Activated T-helper 1 cell treated with Interleukin-2 at 50 U/mL for 16 hours (primary cell): ENCODE measurements at places on chromosomes 16 and 17.

DNA sequence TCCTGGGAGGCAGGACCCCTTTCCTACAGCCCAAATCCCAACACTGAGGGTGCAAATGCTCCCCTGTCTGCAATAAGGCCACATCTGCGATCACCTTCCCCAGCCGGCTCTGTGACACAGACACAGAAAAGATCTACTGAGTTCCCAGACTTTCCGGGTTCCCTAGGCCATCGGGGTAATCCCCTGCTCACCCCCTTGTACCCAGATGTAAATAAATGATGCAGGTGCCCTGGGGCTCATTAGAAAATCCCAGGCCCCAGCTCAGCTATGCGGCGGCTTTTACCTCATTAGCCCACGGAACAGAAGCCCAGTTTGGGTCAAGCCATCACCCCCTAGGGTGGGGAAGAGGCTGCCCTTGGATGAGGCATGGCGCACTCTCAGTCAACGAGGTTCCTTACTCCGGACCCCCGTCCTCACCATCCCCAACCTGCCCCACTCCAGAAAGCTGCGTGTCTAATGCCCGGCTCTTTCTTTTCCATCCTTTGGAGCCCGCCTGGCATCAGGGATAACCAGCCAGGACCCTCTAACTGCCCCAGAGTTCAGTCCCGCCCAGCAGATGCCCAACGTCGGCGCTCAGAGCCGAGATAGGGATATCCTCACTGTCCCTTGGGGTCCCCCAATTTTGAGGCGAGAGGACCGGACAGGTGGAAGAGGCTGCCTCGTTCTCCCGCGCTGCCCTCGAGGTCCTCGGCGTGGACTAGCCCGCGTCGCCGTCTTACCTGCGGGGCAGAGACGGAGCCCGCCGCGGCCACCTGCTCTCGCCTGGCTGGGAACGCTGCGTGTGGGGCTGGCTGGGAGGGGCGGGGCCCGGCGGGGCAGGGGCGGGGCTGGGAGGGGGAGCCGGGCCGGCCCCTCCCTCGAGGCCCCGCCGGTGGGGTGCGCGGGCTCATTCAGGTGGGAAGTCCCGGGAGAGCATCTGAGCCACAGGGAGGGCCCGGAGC is at the start of gene ZNF385C:
TSS of gene ZNF385C (minus strand) at position 783 of the 941 bp plus-strand sequence. CDS start 35,417 bp downstream, outside the sequence.
- no peak for DNase-seq

- DNase-seq = no peak
Observed at GRCh38 chr16:23025692-23026307, 123.5 kb downstream of the USP31 start.

DNA sequence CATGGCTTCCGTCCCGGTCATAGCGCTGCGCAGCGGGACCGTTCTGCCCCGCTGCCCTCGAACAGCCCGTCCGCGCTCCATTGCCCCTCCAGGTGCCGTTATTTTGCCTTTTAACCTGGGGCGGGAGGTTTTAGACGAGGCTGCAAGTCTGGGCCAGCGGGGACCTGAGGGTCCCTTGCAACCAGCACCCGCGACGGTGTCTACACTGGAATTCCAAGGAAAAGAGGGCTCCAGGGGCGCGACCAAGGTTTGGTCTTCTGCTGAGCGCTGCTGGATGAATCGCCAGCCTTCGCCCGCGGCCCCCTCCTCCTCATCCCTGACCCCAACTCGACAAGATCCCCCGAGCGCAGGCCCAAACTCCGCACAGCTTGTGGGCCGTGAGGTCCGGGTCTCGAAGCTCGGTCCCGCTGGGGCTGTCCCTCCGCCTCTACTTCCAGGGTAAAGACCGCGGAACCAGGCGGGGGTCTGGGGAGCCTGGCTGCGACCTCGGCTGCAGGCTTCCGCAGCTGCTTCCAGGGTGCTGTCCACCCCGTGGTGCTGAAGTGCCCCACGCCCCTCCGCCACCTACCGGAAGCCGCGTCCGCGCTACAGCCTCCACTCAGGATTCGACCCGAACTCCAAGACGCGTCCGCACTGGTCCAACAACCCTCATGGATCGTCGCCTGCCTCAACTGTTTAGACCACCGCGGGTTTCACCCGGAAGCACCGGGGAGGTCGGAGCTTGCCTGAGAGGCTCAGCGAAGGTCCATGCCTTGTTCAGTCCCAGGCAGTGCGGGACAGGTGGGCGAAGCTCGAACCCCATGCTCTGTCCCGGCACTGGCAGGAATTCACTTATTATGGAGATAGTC is 10.1 kb upstream of the CA4 start:
- DNase-seq = peak; percentile 47

DNA sequence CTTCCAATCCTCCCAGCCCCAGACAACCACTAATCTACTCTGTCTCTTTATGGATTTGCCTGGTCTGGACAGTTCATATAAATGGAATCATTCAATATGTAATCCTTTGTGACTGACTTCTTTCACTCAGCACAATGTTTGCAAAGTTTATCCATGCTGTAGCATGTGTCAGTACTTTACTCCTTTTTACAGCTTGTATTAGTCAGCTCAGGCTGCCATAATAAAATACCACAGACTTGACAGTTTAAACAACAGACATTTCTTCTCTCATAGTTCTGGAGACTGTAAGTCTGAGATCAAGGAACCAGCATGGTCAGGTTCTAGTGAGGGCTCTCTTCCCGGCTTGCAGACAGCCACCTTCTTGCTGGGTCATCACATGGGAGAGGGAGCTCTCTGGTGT is 41.3 kb downstream of the GPRC5B start:
- DNase-seq = no peak

- no peak for DNase-seq
Observed at GRCh38 chr17:79162012-79162963, 87.7 kb downstream of the ENGASE start.

DNA sequence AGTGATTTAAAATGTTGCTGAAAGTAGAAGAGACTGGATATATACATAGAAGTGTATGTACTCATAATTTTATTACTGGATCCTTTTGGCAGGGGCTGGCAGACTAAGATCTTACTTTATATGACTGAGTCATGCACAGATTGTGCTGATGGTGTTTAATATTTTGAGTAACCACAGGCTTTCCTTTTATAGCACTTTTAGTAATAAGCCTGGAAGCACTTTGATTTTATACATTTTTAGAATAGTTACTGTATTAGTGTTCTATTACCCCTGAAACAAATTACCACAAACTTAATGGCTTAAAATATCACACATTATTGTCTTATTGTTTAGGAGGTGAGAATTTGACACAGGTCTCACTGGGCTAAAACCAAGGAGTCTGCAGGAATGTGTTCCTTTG is 113.4 kb upstream of the CDH8 start:
- DNase-seq = no peak

- no peak for DNase-seq
Observed at GRCh38 chr16:63365649-63366304, 1329.5 kb upstream of the CDH8 start.

DNA sequence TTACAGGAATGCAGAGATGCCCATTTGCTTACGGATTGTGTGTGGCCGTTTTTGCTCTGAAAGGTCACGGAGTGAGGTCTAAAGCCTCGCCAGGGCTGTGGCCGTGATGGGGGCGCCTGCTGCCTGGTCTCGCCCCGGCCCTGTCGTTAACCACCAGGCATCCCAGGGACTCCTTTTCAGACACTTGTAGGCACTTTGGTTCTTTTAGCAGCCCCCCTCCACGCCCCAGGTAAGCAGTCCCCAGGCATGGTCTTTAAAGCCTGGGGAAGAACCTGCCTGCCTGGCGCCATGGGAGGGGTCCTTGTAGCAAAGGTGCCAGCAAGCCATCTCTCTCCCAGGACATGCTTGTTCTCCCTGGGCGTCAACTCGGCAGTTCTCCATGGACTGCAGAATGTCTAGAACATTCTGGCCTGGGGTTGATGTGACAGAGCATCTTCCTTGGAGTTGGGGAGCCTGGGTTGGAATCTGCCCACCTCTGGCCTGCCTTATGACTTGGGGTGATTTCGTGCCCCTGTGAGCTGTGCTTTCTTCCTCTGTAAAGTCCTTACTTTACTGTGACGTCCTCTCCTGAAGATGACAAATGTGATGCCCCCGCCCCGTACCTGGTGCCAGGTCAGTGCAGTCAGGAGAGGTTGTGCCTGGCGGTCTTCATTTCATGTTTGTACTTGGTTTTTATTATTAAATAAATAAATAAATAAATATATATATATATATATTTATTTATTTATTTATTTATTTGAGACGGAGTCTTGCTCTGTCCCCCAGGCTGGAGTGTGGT is 5.4 kb downstream of the KCTD5 start:
- DNase-seq = no peak

DNA sequence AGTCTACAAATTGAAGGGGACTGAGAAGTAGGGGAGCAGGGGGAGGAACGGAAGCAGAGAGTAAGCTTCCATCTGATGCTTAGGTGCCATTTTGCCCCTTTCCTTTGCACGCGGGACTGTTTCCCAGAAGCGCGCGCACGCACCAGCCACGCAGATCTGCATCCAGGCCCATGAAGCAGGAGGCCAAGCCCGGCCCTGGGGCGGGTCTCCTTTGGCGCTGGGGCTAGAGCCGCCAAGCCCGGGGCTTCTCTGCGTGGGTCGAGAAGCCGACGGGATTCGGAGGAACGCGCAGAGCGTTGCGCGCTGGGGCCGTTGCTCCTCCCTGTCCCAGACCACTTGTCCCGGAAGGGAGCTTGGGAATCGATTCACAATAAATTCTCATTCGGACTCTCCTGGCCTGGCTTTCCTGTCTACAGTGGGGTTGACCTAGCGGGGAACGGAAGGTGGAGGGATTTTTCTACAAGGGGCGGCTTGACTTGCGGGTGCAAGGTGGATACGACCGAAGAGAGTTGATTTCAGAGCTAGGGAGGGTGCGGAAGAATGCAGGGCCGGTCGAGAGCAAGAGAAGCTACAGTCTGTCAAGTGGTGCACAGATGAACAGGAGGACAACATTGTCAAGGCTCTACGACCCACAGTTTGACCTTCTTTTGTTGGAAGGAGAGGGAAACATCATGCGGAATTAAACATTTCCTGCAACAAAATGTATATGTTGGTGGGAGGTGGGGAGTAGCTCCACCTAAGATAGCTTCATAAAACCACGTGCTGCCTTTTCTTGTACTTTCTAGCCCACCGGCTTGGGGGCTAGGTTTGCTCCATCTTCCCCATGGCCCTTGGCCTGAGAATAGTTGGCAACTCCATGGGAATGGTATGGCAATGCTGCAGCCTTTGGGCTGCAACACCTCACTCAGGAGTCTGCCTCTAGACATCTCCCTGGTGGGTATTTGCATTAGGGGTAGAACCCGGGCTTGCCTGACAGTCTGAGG is 4.5 kb downstream of the HOXB9 start:
- DNase-seq = no peak

DNA sequence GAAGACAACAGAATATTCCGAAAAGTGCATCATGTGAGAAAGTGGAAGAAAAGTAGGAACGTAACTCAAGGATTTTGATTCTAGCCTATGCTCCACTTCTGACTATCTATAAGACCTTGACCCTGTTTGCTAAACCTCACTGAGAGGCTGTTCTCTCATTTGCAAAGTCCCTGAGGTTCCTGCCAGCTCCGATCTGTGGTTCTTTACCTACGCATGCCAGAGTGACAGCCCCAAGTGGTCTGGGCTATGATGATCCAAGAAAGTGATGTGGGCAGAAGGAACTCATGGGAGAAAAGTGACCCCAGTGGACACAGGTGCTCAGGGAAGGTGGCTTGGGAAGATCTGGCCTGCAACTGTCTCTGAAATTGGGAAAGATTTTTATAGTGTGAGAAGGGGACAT is 301.1 kb upstream of the CDH11 start:
- no peak for DNase-seq

DNA sequence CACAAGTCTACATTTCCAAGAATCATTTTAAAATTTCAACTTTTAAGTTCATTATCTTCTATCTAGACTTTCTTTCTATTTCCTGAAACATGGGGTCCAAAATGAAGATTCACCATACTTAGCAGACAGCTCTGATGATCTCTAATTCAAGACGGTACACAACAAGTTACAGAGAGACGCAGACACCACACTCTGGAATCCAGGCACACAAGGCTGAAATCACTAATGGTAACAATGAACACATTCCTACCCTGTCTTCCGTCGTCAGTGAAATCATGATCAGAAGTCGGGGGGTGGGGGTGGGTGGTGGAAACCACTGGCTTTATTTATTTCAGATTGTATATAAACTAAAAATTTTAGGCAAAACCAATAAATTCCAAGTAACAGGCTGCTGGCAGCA is 78.5 kb downstream of the ITFG1 start:
- DNase-seq = no peak

DNA sequence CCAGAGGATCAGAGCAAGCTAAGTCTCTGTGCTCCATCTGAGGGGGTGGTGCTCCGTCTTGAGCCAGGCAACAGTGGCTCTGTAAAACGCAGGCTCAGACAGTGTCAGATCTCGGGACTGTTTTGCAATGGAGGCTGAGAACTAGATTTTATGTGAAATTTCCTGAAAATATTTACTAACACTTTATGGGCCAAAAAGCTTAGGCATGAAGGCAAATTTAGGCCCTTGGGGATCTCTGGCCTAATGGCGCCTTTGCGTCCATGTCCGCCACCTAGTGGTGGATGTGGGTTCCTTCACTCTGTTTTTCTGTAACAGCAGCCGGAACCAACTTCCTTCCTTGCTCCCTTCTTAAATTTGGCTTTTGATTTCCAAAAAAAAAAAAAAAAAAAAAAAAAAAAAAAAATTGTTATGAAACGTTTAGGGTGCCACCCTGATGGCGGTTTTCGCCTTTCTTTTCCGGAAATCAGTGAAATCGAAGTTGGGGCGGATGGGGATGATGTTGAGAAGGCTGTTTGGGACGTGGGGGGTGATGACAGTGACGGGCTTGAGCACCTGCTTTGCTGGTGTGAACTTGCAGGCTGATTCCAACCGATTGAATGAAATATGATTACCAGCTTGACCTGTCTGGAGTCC is 14.0 kb upstream of the ELAC2 start:
- DNase-seq = peak; percentile 7

GRCh38 chr16:88686439-88687253 is at the start of gene SNAI3:
Gene SNAI3, minus strand, starts transcription at chr16:88686507. Its CDS starts 101 bp downstream, at chr16:88686406.
- DNase-seq = peak; percentile 82

- DNase-seq = no peak
Observed at GRCh38 chr16:1469693-1470201, 5.1 kb downstream of the CLCN7 start.
